ENCODE measurements at places on chromosomes 7 and 10. TPM values are rescaled to one million over a fixed set of nuclear protein-coding genes. Genes with fewer than 3 reads are reported as not detected.

The PLXNA4 gene
- under 0.01 TPM for total RNA-seq

The TCAF2 gene
- 2.3 TPM for total RNA-seq

The ACHE gene
- total RNA-seq, result not detected

The EBLN1 gene
- total RNA-seq, result not detected

The INTS1 gene
- 21.6 TPM for total RNA-seq

The PAX4 gene
- not detected for total RNA-seq

The EZH2 gene
- total RNA-seq, result 6.6 TPM

The GALNT17 gene
- not detected for total RNA-seq

The UCMA gene
- not detected for total RNA-seq

The ICA1 gene
- 14.8 TPM for total RNA-seq

The PCBD1 gene
- total RNA-seq, result 16.1 TPM

- DNase-seq, result no peak
Observed at GRCh38 chr10:74079028-74079935, 71.3 kb downstream of the AP3M1 start.

- peak; percentile 30 for DNase-seq
Observed at GRCh38 chr10:18793951-18794350, 134.7 kb downstream of the ARL5B start.

DNA sequence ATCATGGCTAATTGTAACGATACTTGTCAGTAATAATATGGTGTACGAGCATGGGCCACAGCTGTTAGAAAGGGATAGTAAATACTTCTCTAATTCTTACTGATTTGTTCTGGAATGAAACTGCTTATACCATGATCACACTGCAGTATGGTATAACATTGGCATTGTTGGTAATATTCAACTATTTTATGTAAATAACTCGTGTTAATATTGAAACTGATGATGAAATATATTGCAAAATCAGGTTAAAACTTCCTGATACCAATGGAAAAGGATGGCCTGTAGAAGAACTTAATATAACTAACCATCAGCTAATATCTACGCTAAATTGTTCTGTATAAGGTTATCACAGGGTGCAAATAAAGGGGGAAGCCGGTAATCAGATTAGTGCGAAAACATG, 10.3 kb downstream of the OR2A14 start:
- DNase-seq, result no peak

DNA sequence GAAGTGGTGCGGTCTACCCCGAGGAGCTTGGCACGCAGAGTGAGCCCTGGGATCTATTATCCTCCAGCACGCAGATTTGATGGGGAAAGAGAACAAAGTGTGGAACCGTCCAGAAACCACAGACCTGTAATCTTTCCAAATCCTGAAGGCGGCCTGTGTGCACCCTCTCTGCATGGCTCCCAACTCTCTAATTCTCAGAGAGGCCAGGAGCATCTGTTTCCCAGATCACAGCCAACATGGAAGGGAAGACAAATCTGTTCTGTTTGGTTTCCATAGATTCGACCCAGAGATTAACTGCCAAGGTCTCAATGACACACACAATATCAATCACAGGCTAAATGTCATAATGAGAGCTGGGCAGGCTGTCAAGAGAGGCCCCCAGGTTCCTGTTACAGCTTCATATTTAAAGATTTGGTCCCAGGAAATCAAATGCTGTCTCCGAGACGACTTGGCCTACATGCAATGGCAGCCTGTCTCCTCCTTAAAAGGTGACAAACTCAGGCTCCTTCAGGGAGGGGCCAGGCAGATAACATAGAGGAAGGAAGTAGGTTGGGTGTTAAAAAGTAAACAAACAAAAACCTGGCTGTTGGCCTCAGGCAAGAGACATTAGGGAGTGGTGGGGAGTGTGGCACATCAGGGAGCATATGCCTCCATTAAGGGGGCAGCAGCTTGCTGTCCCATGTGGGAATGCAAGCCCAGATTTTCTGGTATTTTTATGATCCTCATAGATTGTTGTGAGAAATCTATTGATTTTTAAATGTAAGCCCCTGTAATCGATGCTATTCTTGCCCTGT, 48.8 kb upstream of the SAMD8 start:
- DNase-seq, result no peak

- DNase-seq, result no peak
Observed at GRCh38 chr7:94054130-94054529, 50.0 kb upstream of the BET1 start.

- DNase-seq, result no peak
Observed at GRCh38 chr7:114073701-114074100, 154.9 kb upstream of the PPP1R3A start.

DNA sequence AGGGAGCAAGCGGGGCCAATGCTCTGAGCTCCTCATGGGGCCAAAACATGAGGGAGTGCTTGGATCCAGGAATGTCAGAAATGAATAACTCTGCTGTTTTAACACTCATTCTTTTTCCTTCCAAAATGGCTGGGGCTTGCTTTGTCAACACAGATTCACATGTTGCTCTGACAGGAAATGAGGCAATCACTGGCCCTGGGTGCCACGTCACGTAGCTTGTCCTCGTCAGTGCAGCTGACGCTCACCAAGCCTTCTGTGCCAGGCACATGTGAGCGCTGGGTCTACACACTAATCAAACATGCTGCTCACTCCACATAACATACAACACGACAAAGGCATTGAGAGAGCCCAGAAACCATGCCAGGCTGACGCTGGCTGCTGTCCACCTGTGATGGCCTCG, 198.9 kb downstream of the WDR37 start:
- DNase-seq, result no peak

DNA sequence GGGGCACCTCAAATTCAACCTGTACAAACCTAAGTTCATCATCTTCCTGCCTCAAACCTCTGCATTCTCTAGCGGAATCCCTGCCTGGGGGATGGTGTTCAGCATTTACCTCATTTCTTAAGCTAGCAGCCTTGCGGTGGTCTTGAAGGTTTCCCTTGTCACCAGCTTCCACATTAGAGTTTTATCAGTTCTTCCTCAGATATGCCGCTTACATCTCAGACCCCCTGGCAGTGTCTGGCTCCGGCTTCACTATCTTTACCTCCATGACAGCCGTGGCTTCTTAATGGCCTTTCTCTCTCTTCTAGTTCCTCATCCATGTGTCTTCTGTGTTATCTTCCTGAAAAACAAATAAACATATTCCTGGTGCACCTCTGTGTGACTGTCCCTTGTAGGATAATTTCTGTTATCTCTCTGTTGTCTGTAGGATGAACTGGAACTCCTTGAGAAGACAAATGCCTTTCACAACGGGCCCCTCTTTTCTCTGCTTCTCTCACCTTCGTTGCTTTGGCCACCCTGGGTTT, 101.1 kb upstream of the BMPER start:
- DNase-seq, result no peak

- no peak for DNase-seq
Observed at GRCh38 chr7:157627033-157627432, 290.2 kb downstream of the DNAJB6 start.

GRCh38 chr10:115957786-115958442, 315.1 kb downstream of the GFRA1 start:
- no peak for DNase-seq

DNA sequence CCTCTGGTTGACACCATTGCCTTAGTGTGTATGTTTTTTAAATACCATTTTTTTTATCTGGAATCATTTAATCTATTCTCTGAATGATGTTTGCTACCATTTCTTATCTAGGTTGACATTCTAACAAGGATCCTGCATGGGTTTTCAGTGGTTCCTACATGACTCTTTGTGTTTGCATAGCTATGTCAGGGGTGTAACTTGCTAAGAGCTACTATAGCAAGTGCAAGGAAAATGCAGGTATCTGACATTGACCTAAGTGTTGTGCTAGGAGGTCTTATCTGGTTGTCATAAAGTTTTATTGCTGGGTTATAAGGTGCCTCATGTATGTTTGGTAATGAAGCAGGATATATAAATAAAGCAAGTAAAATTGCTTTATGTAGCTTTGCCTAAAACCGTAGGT, 183.2 kb downstream of the PLXDC2 start:
- DNase-seq, result no peak

GRCh38 chr10:79376078-79376628, 28.9 kb downstream of the PPIF start:
- no peak for DNase-seq

DNA sequence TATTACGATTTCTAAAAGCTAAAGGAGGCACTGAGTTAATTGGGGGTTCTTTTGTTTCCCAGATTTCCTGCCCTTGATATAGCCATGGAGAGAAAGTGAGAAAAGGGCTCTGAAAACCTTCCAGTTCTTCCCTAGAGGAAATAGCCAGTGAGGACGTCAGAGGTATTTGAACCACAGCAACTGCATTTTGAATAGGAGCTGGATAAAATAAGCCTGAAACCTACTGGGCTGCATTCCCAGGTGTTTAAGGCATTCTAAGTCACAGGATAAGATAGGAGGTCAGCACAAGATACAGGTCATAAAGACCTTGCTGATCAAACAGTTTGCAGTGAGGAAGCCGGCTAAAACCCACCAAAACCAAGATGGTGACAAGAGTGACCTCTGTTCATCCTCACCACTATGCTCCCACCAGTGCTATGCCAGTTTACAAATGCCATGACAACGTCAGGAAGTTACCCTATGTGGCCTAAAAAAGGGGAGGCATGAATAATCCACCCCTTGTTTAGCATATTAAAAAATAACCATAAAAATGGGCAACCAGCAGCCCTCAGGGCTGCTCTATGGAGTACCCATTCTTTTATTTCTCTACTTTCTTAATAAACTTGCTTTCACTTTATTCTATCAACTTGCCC, 85.1 kb upstream of the FRMD4A start:
- DNase-seq, result no peak

- DNase-seq, result peak; percentile 60
Observed at GRCh38 chr7:45993621-45994020, 72.5 kb upstream of the IGFBP3 start.

GRCh38 chr10:124092250-124092859, 1.0 kb downstream of the CHST15 start:
- peak; percentile 37 for DNase-seq

DNA sequence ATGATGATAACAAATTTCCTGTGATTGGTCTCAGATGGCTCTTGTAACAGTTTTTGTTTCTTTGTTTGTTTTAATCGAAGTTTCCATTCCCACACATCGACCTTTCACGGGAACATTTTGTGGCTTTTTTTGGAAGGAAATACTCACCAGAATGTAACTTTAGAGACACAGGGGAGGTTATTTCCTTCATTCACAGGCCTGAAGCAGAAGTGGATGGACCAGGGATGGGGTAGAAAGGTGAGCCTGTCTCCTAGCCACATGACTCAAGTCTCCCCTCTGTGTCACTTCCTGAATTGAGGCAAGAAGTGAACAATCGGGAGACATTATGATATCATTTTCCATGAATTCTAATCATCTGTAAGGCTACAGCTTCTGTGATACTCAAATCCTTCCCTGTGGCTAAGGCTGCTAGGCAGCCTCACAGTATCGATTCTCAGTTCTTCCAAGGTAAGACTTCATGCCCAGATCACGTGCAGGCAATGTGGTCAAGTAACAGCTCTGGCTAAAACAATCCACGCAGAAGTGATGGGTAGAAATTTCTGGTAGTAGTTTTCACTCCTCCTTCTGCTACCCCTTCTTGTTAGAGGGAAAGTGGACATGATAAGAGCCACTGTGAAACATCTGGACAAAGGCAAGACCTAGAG, 203.9 kb upstream of the NEBL start:
- DNase-seq, result peak; percentile 93

GRCh38 chr10:107814865-107815487, 650.5 kb upstream of the SORCS1 start:
- DNase-seq, result peak; percentile 67

- no peak for DNase-seq
Observed at GRCh38 chr10:72658696-72659400, 33.0 kb upstream of the MICU1 start.

GRCh38 chr7:23544913-23545354, 13.2 kb upstream of the TRA2A start:
- DNase-seq, result peak; percentile 60

DNA sequence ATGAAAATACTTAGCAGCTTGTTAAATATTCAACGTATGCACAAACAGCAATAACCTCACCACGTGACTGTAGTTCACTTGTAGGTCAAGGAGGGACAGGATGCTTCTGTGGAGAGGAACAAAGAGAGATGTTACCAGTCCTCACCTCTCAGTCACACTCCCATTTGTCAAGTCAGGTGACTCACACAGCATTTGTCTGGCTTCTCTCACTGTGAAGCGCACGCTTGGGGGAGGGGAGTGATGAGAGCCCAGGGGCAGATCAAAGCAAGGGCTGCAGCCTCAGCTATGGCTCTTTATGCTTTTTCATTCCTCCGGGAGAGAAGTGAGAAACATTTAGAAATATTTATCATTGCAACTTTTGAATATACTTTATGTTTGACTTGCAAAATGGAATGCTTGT, 2.9 kb upstream of the RBM20 start:
- peak; percentile 35 for DNase-seq

GRCh38 chr7:97851683-97852082, 20.5 kb downstream of the ASNS start:
- DNase-seq, result peak; percentile 5

DNA sequence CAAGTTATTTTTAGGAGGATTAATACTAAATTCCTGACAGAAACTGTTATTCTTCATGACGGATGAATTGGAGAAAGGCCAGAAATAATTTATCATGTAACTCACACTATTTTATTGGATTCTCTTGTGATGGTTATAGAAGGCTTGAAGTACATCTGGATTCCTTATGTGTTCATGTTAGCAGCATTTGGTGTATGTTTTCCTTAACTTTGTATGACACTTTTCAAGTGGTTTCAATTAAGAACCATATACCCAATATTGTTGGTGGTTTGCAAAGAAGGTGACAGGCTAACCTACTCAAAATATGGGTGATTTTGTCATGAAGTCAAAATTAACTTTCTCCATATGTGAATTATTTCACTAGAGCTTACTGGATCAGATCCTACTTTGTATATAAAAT, 532.2 kb upstream of the CNTNAP2 start:
- DNase-seq, result no peak

- peak; percentile 24 for DNase-seq
Observed at GRCh38 chr7:40507166-40507565, 372.4 kb downstream of the SUGCT start.

- DNase-seq, result no peak
Observed at GRCh38 chr10:101745074-101745696, 30.7 kb downstream of the FGF8 start.

DNA sequence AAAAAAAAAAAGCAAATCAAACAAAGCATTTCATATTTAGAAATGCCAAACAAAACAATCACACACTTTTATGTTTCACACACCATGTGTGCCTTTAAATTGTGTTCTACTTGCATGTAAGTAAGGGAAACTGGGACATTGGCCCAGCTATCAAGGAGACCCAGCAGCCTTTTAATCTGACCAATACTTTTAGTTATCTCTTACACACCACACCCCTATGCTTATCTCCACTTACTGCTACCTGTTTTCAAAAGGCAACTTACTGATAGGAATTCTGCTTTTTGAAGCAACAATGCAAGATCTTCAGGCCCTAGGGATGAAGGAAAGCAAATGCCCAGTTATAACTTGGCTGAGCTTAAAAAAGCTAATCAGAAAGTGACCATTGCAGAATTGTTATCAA, 1244.8 kb upstream of the SORCS1 start:
- DNase-seq, result no peak

GRCh38 chr7:28988810-28989209, 30.7 kb upstream of the TRIL start:
- peak; percentile 95 for DNase-seq

DNA sequence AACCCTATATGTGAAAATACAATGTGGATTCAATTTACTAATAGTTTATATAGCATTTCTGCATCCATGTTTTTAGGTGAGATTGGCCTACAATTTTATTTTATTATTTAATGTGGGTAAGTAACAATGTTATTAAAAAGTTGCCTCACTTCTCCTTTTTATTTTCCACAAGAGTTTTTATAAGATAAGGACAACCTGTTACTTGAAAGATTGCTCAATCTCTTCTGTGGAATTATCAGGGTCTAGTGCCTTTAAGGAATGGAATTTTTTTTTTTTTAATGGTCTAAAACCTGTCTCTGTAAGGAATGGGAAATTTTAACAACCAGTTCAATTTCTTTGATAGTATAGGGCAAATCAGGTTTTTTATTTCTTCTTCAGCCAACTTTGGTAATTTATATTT, 53.9 kb upstream of the RAB18 start:
- no peak for DNase-seq

Data from bronchial epithelial cell (primary cell).